ENCODE measurements at places on chromosomes 11 and 22.

GRCh38 chr22:46432164-46433068 is 96.9 kb downstream of the TRMU start:
- DNase-seq: no peak

DNA sequence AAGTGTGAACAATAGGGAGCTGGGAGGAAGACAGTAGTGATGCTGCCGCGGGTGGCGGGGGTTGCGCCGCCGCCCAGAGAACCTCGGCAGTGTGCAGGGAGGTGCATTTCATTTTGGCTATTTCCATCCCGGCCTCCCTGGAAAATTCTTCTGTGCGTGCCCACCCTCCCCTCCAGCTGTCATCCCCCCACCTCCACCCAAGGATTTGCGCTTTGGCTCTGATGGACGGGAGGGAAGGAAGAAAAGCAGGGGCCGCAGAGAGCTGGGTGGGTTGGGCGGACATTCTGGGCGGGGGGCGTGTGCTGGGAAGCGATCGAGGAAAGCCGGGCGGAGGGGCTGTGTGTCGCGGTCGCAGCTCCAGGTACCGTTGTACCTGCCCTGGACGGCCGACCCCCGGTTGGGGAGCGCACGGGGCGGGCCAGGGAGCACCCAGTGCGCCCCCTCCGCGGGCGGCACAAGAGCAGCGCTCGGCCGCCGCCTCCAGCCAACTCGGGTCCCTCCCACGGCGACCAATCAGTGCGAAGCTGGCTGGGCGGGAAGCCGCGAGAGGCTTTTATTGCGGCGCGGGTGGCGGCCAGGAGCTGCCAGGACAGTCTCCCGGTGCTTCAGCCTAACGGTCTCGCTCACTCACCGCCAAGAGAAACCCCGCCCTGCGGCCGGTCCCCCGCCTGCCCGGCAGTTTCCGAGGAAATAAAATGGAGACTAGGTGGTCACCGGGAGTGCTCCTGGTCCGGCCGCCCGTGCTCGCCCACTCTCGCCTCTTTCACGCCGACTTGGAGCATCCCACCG is 1.6 kb downstream of the NCAM1 start:
- peak; percentile 84 for DNase-seq

DNA sequence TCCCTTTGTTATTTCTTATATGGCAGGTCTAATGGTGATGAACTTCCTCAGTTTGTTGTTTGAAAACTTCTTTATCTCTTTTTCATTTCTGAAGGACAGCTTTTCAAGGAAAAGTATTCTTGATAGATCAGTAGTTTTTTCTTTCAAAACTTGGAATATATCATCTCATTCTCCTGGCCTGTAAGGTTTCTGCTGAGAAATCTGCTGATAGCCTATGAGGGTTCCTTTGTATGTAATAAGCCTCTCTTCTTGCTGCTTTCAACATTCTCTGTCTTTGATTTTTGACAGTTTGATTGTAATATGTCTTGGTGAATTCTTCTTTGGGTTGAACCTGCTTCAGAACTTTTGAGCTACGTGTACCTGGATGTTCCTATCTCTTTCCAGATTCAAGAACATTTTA is 46.0 kb downstream of the PIWIL4 start:
- no peak for DNase-seq

- no peak for DNase-seq
Measured at GRCh38 chr22:24894998-24895397, 51.5 kb downstream of the LHFPL7 start.

DNA sequence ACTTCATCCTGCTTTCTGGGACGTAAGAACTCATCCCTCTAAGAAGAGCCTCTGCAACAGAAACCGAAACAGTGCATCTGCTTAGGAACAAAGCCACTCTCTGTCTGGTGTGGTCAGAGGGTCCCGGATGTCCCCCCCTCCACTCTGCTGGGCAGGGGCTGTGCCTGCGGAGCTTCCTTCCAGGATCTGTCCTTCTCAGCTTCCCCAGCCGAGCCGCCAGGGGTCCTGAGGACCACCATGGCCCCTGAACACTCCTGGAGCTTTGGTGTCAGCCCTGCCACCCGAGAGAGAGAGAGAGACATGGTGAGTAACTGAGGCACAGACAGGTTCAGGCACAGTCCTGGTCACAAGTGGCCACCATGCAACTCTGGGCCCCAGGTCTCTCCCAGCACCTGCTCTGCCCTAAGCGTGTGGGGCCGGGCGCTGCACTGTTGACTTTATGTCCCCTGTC is 24.4 kb upstream of the MGAT3 start:
- DNase-seq: no peak

DNA sequence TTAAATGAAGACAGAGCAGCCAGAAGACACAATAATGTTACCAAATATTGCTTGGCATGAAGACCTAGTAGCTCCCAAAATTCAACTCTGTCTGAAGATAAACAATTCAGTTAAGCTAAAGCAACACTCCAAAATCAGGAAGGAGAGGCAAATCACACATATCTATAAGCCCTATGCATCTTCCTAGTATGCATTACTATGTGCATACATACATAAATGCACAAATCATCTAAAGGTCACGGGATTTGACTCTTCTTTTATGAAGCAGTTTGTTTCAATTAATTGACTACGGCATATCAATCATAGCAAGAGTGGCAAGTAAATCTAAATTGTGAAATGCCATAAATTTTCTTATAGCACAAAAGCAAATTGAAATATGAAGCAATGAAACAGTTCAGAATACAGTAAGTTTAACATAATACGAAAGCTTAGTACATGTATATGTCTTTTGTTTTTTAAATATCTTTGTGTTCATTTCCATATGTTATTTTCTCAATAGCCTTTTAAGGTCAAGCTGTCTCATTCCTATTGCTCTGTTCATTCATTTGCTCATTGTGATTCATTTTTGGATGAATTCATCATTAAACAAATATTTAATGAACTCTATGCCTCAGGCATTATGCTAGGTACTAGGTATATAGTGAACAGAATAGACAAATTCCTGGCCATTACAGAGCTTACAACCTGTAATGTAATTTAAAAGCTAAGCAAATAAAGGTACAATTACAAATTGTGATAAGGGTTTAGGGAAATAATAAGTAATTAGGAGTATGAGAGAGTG is 540.5 kb downstream of the DLG2 start:
- no peak for DNase-seq

DNA sequence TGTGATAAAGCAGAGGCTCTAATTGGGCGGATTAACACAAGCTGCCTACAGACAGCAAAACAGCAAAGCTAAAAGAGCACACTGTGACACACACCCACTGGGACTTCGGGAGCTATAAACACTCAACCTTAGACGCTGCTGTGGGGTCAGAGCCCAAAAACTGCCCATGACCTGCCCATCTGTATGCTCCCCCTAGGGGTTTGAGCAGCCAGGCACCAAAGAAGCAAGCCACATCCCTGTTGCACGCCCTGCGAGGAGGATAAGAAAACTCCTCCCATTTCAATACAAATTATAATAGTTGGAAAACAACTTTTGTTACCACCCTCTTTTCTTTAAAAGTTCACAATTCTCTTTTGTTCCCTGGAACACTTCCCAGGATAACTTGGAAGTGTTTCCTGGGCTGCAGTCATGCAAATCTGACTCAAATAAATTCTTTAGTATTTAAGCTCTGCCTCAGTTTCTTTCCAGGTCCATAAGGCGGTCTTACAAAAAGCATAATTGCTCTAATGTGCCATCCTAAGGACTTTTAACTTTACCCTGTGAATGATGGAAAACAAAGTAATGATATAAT is 86.4 kb downstream of the DLG2 start:
- peak; percentile 31 for DNase-seq

GRCh38 chr22:23093051-23093788 is 22.9 kb downstream of the GNAZ start:
- DNase-seq: no peak

GRCh38 chr11:119251114-119251513 is 45.0 kb downstream of the CBL start:
- no peak for DNase-seq

DNA sequence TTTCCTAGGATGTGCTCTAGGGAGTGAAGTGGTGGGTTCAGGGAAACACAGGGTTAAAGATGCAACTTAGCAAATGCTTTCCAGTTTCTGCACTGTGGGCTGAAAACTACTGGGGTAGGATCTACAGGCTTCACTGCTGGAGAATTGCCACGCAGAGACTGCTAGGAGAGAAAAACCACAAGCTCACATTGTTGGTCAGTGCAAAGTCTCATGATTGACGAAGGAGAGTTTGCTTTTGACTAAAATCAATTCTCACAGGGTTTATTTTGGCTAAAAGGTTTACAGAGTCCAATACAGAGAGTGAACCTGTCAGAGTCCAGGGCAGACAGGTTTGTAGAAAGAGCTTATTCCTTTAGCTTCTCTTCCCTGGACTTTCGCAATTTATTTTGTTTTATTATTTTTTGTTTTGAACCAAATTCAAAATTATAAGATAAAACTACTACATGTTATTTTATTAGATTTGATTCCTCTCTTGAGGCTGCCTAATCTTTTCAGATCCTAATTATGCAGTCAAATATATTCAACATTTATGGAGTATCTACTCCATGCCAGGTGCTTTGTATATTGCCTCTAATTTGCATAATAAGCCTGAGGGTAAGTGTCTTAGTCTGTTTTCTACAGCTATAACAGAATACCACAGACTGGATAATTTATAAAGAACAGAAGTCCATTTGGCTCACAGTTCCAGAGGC is 64.7 kb downstream of the MTNR1B start:
- DNase-seq: no peak

DNA sequence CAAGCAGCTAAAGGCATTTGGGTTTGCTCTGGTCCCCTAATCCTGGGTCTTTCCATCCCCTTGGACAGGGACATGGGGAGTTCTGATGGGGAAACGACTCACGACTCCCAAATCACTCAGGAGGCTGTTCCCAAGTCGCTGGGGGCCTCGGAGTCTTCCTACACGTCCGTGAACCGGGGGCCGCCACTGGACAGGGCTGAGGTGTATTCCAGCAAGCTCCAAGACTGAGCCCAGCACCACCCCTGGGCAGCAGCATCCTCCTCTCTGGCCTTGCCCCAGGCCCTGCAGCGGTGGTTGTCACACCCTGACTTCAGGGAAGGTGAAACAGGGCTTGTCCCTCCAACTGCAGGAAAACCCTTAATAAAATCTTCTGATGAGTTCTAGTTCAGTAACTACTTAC is 10.7 kb downstream of the UPK3A start:
- DNase-seq: no peak

DNA sequence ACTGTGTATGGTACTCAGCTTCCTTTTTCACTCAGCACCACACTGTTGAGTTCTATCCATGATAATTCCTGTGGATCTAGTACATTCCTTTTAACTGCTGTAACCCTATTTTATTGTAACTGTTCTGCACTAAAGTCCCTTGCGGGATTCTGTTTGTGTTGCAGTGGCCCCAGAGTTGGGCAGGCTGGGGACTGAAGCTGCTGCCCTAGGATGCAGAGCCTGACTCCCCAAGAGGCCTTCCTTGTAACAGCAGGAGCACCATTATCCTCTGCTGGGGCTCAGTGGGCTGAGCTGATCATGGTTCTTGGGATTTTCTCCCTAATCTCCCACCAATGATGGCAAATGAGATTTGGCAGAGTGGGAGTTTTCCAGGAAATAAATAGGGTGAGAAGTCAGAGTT is 77.7 kb downstream of the CABIN1 start:
- DNase-seq: no peak

DNA sequence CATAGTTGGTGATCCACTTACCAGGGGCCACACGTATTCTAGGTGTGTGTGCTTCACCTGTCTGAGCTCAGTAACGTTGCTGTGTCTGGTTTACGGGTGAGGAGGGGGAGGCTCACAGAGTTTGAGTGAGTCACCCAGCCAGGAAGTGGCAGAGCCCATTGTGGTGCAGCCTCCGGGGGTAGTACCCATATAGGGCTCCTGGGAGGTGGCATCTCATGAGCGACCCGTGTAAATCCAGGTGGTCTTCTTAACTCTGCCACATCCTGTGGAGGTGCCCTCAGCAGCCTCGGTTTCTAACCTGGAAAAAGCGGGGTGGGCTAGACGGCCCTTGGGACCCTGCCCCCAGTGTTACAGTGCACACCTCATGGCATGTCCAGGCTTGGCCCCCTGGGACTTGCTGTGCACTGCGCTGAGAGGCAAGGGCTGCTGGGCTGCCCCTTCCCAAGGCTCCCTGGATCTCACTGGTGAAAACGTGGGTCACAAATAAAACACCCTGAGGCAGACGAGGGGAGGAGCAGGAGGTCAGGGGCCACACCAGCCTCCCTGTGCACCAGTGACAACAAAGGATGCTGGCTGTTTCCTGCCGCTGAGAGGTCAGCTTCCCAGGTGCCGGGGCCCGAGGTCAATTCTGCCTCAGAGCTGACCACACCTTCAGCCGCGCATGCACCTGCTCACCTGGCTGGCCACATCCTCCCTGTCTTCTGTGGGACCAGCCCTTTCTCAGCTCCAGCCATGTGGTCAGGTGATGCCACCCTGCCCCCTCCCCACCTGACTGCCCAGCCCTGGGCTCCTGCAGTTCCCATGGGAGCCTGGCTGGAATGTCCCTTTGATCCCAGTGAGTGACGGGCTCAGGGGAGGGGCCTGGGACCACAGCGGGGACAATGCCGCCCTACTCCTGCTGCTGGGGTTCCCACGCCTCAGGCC is 305.1 kb downstream of the CTTN start:
- DNase-seq: no peak

DNA sequence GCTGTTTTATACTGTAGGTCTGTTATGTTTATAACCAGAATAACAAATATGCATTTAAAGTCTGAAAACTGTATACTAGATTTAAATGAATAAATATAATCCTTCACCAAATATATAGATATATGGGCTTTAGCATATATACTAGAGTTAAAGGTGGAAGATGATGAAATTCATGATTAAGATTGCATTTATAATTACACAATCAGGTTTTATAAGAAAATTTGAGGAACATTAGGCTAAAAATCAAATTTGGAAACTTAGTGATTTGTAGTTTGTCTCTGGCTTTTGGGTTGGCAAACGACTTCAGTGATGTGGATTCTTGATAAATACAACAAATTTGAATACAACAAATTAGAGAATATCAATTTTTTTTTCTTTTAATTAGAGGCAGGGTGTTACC is 10.0 kb downstream of the BCL2L13 start:
- DNase-seq: no peak

DNA sequence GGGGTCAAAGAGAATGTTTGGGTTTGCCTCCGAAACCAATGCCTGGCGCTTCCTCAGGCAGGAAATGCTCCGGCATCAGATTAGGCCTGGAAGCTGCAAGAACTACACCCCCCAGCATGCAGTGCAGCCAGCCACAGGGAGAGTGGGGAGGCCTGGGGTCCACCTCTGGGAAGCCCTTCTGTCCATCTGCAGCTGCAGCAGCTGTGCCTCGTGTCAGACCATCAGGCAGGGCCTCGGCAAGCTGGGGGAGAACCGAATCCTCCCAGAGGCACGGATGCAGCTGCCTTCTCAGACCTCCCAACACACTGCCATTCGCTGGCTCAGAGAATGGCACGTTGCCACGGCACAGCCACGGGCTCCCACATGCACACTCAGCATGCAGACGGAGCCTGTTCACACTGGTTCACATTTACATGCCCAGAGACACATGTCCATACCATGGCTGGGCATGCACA is 57.4 kb downstream of the NECTIN1 start:
- peak; percentile 82 for DNase-seq
